Activated CD4-positive, alpha-beta T cell treated with anti-CD3 and anti-CD28 coated beads, Interleukin-2, amount 50 U/mL, for 24 hours (primary cell): ENCODE measurements at places on chromosomes 6 and 20.

DNA sequence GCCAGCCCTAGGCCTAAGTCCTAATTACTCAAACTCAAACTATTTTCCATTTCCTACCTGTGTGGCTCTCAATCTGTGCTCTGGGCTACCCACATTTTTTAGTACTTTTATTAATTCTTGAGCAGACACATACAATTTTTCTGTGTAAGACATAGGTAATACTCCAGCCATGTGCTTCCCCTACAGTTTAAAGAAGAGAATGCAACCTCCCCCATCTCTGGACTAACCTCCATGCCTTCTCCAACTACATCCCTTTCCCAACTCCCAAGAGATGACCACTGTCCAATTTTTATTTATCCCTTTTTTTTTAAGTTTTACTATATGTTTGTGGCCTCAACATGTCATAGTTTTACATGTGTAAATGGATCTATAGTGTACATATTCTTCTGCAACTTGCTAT is 5.8 kb downstream of the HMGN4 start:
- no peak for DNase-seq

- no peak for DNase-seq
Measured at GRCh38 chr20:4493386-4493785, 228.3 kb upstream of the PRND start.

DNA sequence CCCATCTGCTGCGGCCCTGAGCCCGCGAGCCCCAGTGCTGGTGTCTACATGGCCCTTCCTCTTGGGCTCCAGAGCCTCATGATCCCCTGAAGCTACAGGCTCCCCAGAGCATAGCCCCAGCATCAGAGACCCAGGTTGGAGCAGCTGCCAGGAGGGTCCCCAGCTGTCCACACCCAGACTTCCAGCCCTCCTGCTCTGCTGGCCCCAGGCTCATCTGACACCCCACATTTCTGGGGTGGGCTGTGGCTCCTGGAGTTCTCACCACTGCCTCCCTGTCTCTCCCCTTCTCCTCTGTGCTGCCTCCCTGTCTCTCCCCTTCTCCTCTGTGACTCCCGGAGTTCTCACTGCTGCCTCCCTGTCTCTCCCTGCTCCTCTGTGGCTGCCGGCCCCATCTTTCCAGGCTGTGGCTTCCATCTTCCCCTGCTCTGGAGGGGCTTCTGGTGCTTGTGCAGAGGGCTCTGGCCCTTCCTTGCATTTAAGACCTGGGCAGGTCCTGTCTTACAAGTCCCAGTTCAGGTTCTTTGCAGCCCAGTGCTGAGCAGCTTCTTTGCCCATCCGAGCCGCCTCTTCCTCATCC is 108.1 kb downstream of the ERMARD start:
- DNase-seq = no peak

DNA sequence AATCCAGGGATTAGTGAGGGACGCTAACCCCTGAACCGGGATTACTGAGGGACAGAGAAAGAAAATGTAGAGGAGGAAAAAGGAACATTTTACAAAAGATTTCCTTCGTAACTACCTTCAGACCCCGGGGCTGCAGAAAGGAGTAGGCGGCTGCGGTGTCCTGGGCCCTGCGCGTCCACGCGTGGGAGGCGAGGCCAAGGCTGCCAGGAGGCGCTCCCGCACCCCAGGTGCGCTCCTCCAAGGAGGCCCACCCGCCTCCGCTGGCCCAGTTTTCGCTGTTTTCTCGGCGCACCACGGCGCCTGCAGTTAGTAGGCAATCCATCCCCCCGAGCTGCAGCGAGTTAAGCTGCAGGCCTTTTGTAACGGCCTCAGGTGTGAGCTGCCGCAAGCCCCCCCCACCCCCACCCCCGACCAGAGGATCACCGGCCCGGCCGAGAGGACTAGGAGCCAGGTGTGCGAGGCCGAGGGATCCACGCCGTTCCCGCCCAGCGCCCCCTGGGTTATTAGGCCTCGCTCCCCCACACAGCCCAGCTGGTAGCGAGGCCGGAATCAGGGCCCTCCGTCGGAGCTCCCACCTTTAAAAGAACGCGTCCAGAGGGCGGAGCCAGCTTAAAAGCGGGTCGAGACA is 380.3 kb upstream of the ARID1B start:
- DNase-seq = no peak

- DNase-seq = no peak
Measured at GRCh38 chr6:44563397-44563796, 175.9 kb downstream of the CDC5L start.

GRCh38 chr6:84422380-84422968 is 195.0 kb upstream of the CEP162 start:
- no peak for DNase-seq

GRCh38 chr6:121726596-121726995 is 291.1 kb downstream of the GJA1 start:
- DNase-seq = no peak

GRCh38 chr6:44737829-44738528 is 350.5 kb downstream of the CDC5L start:
- no peak for DNase-seq

DNA sequence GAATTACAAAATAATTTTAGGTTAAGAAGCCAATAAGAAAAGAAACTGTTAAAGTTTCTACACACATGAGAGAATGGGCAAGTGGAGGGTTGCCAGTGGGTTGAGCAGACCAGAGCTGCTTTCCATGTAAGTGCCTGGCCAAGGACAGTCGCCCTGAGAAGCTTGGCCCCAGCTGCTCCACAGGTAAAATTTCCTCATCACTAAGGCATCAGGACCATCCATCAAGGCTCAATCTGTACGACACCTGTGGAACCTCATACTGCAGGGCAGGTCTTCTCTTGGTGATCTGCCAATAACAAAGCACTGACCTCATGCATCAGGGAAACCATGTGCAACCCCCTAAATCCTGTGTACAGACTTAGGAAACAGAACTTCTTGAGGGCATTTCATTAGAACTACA is 115.4 kb downstream of the INSM1 start:
- DNase-seq = no peak
